ENCODE measurements at places on chromosomes 4 and X.

- no peak for DNase-seq
Observed at GRCh38 chr4:133596459-133596858, 447.4 kb downstream of the PCDH10 start.

DNA sequence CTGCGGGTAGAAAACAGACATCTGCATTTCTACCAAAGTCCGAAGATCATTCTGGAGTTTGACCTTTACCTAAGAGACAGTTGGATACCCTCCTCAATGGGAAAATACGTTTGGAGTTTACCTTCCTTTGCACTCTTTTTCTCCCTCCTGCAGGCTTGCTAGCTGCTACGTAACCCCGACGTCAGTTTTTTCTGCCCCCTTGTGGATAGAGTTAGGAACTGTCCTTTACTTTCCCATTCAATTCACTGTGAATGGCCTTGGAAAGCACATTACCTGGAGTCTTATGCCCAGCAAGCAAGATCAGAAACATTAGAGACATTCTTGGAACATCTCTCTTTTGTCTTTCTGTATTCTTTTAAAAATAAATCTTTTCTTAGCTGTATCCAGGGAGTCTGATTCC is 250.7 kb downstream of the NAP1L3 start:
- DNase-seq = peak; percentile 11

DNA sequence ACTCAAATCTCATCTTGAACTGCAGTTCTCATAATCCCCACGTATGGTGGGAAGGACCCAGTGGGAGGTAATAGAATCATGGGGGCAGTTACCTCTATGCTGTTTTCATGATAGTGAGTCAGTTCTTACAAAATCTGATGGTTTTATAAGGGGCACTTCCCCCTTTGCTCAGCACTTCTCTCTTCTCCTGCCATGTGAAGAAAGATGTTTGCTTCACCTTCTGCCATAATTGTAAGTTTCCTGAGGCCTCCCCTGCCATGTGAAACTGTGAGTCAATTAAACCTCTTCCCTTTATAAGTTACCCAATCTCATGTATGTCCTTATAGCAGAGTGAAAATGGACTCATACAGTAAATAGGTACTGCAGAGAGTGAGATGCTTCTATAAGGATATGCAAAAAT is 1050.6 kb upstream of the GRIA3 start:
- DNase-seq = no peak

- DNase-seq = no peak
Observed at GRCh38 chr4:176721459-176721858, 71.3 kb downstream of the VEGFC start.

- DNase-seq = no peak
Observed at GRCh38 chr4:13793020-13793710, 165.6 kb upstream of the BOD1L1 start.

Measured in left kidney (tissue), 8 donors.